ENCODE measurements at places on chromosomes 1 and 21. TPM values are rescaled to one million over a fixed set of nuclear protein-coding genes. Genes with fewer than 3 reads are reported as not detected.

DNA sequence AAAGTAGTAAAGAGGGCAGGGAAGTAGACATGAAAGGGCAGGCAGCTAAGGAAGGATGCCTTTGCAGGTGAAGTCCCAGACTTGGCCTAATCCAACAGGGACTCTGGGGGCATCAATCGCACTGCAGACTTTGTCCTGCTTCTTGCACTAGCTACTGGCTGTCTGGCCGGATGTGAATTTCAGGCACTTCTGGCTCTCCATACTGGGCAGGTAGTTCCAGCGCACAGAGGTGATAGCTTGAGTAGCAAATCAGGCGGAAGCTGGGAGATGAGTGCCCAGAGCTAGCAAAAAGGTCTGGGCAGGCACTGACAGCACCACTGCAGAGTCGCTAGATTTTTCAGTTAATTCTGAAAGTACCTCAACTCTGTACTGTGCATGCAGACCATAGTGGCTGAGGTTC lies 997 bp downstream of the RSPH1 start:
- no peak for DNase-seq

DNA sequence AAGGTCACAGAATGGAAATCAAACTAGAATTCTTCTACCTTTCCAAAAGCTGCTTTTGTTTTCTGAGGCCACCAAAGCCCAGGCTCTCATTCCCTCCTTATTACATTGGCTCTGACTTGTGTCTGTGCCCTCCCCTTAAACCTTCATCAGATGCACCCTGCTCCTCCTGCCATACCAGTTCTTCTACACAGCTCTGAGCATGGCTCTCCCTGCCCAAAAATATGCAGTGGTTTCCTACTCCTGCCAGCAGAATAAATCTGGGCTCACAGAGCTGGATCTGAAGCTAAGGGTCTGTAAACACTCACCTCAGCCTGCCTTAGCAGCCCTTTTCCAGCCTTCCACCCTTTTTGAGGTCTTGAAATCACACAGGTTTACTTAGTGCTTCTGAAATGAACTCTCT lies 55.0 kb downstream of the TTC3 start:
- DNase-seq = no peak

DNA sequence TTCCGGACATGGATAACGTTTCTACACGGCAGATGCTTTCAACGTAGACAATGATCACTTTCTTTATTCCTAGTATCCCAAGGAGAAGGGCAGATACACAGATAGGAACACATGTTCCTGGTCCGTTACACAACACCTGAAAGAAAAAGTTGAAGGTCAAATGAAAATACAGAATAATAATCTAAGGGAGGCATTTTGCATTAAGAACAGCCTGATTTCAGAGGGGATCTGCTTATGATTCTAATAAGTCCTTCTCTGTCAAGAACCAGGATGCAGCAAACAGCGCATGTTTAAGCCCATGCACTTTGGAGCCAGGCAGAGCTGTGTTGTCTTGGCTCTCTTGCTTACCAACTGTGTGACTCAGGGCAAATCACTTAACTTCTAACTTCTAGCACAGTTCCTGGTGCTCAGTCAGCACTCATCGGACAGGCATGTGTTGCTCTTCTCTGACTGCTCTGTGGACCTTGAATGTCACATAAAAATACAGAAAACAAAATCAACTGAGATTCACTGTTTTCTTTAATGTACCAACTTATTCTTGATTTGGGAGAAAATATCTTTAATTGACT lies 56.3 kb upstream of the CNN3 start:
- no peak for DNase-seq

DNA sequence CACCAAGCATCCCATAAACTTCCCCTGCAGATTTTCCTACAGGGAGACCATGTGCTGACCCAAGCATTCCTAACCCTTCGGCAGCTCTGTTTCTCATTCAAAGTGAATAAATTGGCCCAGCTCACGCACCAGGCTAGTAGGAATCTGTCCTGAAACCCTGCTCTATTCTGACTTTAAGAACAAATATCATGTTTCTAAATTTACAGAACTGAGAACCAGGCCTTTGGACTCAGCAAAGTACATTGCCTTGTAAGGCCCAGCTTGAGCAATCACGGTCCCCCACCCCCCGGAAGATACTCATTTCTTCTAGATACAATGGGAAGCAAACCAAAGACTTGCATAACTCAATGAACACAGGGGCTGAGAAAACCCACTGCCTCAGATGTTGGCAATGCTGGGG lies 160.1 kb upstream of the NFIA start:
- DNase-seq = no peak

Gene AMY1A
- not detected for total RNA-seq

DNA sequence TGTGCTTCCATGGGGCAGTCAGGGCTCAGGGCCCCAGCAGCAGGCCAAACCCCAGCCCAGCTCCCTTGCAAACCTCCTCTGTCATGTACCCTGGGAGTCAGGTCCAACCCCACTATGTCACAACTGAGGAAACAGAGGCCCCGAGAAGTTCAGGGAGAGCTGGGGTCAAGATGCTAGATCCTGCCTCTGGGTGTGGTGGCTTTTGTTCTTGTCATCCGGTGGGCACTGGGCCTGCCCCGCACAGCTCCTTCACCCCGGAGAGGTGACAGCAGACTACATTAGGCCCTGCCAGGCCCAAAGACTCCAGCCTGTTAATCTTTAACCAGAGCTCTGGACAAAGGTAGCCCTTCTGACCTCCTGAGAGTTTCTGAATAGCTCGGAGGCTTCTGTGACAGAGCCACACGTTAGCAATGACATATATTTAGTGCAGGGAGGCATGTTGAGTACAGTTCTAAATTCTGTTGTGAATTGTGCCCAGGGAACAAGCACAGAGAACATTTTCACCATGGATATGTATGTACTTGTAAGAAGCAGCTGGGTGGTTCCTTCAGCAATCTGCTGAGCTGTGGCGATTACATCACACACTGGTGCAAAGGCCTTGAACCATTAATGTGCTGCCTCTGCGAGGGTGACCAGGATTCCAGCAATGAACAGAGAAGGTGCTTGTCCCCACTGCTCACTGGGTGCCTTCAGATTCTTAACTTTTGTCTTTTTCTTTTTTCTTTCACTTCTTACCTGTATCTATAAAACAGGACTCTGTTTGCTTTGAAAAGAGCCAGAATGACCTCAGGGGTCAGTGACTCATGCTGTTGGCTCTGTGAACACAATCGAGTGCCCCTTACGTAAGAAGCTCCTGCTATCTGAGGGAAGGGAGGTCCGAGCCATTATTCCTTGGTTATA lies 102.8 kb downstream of the RHOU start:
- DNase-seq = peak; percentile 49

- no peak for DNase-seq
These were observed 12.9 kb downstream of the KCNE1 start for GRCh38 chr21:34499116-34499515.

Data from omental fat pad (tissue), 4 donors.